Effector CD8-positive, alpha-beta T cell (primary cell): ENCODE measurements at places on chromosomes 16 and 17.

GRCh38 chr17:61404913-61405685 lies 5.5 kb downstream of the TBX2 start:
- no peak for DNase-seq

DNA sequence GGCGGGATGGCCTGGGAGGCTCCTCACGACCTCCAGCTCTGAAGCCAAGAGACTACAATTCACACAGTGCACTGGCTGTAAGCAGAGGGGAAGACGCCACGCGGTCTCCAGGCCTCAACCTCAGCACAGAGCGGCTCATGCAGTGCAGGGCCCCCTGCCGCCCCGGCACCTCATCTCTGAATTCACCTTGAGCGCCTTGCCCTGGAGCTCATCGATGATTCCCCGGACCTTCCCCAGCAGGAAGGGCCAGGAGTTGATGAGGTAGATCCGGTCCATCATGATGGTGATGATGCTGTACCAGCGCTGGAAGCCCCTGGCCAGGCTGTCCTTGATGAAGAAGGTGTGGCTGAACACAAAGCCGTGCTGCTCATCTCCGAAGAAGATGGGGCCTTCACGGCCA lies 13.2 kb downstream of the FLCN start:
- DNase-seq, result no peak

DNA sequence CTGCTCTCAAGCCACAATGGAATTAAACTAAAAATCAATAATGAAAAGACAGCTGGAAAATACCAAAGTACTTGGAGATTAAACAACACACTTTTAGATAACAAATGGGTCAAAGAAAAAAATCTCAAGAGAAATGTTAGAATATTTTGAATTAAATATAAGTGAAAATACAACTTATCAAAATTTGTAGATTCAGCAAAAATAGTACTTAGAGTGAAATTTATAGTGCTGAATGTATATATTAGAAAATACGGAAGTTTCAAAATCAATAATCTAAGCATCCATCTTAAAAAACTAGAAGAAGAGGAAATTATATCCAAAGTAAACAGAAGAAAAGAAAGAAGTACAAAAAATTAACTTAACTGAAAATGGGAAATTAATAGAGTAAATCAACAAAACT lies 179.2 kb upstream of the CDH11 start:
- no peak for DNase-seq

- DNase-seq, result no peak
These were observed 17.9 kb downstream of the GAA start for GRCh38 chr17:80119271-80119791.

GRCh38 chr17:40702271-40702670 lies 1.3 kb downstream of the KRT24 start:
- DNase-seq, result no peak

- DNase-seq, result no peak
These were observed 3.1 kb upstream of the MMP2 start for GRCh38 chr16:55475919-55476318.

DNA sequence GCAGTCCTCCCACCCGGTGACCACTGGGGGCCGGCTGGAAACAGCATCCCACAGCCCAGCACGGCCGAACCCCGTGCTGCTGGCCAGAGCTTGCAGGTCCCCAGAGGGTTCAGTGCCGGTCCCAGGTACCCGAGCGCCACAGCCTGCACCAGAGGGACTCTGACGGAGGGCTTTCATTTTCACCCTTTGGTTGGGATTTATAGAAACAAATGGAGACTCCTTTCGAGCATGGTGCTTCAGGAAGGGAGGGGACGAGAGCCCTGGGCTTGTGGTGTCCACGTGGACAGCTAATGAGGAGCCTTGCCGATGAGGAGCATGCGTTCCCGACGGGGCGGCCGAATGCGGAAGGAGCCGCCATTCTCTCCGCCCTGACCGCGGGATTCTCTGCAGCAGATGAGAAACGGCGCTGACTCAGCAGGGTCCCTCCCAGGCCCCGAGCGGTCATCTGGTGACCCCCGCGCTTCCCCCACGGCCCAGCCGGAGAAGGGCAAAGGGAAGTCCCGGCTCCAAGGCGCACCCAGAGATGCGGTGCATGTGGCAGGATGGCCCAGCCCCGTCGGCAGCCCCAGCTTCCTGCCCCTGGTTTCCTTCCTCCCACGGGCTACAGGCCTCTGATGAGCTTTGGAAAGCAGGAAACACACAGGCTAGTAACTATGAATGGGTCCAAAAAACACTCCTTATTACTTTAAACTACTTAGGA lies 9.8 kb downstream of the SLC38A10 start:
- no peak for DNase-seq

DNA sequence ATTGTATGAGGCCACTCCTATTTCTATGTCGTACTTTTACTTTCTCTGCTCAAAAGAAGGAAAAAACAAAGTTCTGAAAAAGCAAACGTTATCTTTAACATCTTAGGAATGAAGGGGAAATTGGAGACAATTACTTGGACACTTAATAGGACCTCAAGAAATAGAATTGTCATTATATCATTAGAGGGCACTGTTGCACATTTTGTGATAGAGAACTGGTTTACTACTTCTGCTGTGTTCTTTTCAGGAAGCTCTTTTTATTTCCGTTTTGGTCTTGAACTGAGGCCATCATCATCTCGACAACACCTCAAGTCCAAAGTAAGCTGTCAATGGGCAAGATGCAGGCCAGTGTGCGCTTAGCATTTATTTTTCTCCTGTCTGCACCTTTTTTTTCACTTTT lies 14.6 kb downstream of the COG4 start:
- no peak for DNase-seq

DNA sequence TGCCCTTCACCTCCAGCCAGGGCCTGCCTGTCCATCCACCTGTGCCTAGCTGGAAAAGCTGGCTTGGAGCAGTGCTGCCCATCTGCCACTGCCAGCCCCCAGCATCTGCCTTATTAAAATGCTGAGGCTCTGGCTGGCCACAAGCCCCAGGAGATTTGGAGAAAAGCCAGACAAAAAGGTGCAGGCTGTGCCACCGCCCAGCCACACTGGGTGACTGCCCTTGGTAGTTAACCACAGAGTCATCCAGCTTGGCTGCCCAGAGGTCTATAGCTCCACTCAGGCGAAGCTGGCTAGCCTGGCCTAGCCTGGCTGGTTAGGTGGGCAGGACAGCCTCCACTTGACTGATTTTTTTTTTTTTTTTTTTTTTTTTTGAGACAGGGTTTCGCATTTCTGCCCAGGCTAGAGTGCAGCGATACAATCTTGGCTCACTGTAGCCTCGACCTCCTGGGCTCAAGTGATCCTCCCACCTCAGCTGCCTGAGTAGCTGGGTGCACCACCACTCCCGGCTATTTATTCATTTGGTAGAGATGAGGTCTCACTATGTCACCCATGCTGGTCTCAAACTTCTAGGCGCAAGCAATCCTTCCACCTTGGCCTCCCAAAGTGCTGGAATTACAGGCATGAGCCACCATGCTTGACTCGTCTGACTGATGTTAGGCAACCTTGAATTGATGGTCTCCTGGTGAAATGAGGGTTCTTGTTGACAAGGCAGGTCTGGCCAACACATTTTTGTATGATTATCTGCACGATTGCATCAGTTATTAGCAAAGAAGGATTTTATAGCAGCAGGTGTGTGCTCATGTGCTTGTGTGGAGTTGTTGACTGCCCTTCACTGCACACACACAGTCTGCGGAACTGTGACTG lies 103.8 kb downstream of the RAB11FIP4 start:
- no peak for DNase-seq

GRCh38 chr17:74049967-74050458 lies 153.5 kb upstream of the RPL38 start:
- no peak for DNase-seq

GRCh38 chr16:85344502-85345128 lies 232.3 kb upstream of the CIBAR2 start:
- no peak for DNase-seq

DNA sequence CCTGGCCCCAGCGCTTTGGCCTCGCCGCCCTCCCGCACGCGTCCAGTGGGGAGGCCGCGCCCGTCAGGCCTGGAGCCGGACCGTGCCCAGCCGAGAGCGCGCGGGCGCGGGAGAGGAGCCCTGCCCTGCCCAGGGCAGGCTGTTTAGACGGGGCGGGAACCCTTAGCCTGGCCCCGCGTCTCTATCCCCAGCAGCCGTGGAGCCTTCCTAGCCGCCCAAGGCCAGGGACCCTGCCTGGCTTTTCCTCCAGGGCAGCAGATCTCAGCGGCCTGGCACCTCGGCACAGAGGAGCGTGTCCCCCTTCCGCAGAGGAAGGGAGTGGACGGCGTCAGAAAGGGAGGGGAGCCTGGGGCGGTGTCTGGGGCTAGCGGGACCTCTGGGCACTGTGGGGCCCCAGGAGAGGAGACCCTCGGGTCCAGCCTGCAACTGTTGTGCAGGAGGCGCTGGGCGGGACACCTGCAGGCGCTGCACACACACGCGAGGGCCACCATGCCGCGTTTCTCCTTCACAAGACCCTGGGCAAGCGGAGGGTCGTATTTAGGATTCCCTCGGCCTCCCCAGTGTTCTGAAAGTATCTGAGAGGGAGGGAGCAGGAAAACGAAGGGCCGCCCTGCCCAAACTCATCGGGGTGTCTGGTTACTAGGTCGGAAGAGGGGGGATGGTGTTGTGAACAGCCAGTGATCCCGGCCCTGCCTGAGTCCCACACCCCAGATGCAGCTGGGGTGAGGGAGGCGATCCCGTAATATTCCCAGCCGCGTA lies 2.3 kb upstream of the NPTX1 start:
- DNase-seq, result no peak

GRCh38 chr17:68771867-68772515 lies 170.8 kb upstream of the FAM20A start:
- no peak for DNase-seq

- DNase-seq, result no peak
These were observed 8.6 kb upstream of the PECAM1 start for GRCh38 chr17:64399071-64399766.

DNA sequence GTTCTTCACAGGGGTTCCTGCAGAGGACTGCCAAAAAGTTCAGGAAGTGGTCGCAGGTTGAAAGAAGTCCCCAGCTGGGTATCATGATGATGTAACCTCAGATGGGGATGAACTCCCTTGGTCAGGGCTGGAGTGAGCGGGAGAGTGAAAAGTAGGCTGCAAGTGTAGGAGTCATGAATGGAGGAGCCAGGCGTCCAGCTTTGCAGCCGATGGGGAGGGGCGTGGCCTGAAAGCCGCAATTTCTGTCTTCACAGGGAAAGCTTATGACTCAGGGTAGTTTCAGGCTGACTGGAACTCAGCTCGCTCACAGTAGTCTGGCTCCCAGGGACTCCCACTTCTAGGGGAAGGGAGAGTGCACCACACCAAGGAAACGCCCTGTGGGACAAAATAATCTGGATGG lies 70.0 kb upstream of the HS3ST3A1 start:
- DNase-seq, result no peak

DNA sequence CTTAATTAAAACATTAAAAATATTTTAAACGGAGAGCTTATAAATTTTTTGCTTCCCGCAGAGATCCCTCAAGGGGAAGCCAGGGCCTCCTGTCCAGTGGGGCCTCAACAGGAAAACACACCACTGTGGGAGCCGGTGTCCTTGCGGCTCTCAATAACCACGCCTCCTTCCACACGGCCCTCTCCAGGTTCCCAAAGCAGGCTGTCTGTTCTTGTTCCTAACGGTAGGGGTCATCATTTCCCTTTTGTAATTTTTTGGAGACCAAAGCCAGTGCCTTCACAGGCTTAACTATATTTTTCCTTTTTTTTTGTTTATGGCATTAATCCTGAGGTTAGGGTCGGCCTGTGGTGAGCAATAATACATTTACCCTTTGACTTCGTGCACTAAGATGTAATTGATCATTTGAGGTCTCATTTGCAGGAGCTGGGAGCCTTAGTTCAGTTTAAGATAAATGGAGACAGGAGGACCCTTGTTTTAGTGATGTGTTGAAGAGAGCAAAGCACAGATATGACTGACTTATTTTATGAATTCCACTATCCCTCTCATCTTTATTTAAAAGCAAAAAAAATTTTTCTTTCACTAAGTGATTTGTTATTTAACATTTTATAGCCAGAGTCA lies 77.5 kb upstream of the N4BP1 start:
- no peak for DNase-seq

- no peak for DNase-seq
These were observed 24.8 kb downstream of the KCNJ12 start for GRCh38 chr17:21400816-21401593.

DNA sequence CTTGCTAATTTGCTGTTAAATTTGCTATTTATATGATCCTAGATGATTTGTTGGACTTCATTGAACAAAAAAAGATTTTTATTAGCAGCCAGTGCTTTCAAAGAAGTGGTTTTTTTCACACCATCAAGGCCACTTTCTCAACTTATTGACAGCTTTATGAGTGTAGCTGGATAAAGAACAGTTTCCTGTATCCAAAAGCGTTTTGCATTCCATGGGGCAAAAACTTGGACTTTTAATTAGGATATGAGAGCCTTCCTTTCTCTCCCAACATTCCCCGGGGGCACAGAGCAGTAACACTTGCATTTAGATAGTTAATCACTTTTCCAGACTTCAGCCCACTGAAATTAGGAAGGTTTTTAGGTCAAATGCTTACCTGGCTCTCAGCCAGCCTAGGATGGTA lies 177.1 kb upstream of the ELAC2 start:
- no peak for DNase-seq

GRCh38 chr16:66886321-66886720 lies 6.0 kb downstream of the PDP2 start:
- DNase-seq, result no peak

GRCh38 chr17:8096541-8096940 lies 9.0 kb upstream of the ALOX12B start:
- no peak for DNase-seq

- DNase-seq, result no peak
These were observed 14.9 kb downstream of the ENPP7 start for GRCh38 chr17:79745641-79746105.

GRCh38 chr16:22202261-22202637 lies 3.8 kb upstream of the EEF2K start:
- DNase-seq, result no peak

- DNase-seq, result no peak
These were observed 82.8 kb downstream of the CNGB1 start for GRCh38 chr16:57888128-57888527.

DNA sequence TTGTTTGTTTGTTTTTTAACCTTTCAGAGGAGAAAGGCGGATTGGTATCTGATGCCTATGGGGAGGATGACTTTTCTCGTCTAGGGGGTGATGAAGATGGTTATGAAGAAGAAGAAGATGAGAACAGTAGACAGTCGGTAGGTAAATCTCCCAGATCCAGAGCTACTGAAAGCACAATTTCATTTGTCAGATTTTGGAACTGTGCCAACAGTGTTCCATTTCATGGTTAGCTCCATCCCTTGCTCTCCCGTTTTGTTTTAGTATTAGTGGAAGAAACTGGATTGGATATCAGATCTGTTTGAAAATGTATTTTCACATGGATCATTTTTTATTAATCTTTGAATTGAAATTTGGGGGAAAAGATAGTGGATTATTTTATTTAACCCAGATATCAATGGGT lies 1.4 kb downstream of the SAP30BP start:
- DNase-seq, result no peak
